CD4-positive, alpha-beta T cell treated with Interleukin-10 for 1 hour (primary cell): ENCODE measurements at places on chromosomes 1 and 21.

DNA sequence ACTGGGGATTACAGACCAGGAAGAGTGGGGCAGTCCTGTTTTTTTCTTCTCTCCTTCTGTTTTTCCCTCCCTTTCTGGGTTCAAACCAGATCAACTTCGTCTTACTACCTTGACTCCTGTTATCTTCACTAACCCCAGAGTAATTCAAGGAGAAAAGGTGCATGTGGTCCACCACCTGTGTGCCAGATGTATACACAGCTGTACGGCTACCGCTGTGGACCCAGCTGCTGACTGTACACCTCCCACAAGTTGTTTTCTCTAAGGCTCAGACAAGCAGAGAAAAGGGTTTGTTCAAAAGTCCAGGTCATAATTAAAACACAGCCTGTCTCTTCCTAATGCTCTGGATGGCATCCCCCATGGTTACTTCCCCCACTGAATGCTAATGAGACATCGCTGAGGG is 102.1 kb downstream of the LMX1A start:
- DNase-seq: no peak

DNA sequence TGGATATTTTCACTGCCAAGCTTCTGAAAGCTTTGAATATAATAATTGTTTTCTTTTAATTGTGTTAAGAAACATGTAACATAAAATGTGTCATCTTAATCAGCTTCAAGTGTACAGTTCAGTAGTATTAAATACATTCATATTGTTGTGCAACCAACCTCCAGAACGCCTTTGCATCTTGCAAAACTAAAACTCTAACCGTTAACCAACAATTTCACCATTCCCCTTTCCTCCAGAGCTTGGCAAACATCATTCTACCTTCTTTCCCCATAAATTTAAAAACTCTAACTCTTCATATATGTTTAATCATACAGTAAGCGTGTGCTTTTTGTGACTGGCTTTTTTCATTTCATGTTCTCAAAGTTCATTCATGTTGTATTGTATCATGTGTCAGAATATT is 2.1 kb downstream of the MNDA start:
- no peak for DNase-seq

- DNase-seq: no peak
Measured at GRCh38 chr1:31593136-31593665, 16.9 kb downstream of the TINAGL1 start.

DNA sequence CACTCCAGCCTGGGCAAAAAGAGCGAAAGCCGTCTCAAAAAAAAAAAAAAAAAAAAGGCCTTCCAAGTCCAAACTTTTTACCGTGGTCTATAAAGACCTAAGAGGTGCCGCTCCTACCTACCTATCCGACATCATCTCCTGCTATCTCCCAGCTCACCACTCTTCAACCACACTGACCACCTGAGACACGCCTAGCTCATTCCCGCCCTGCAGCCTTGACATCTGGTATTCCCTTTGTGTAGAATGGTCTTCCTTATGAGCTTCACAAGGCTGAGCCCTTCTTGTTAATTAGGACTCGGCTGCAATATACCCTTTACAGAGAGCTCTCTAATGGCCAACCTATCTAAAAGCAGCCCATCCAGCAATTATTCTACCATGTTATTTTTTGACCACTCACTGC is 680 bp downstream of the MAGOH start:
- peak; percentile 8 for DNase-seq

DNA sequence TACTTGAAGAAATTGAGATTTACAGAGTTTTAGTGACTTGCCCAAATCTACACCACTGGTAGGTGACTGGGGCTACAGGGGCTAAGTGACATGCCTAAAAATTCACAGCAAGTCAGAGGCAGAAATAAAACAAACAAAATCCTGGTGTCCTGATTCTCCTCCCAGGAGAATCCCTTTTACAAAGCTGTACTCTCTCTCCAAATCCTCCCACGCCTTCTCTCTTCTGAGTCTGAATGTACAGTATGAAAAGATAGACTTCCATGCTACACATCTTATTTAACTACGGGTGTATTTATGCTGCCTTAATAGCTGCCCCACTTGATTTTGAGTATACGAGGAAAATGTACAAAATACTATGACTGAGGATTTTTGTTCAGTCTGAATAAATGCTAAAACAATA is 65.4 kb downstream of the SGIP1 start:
- no peak for DNase-seq

DNA sequence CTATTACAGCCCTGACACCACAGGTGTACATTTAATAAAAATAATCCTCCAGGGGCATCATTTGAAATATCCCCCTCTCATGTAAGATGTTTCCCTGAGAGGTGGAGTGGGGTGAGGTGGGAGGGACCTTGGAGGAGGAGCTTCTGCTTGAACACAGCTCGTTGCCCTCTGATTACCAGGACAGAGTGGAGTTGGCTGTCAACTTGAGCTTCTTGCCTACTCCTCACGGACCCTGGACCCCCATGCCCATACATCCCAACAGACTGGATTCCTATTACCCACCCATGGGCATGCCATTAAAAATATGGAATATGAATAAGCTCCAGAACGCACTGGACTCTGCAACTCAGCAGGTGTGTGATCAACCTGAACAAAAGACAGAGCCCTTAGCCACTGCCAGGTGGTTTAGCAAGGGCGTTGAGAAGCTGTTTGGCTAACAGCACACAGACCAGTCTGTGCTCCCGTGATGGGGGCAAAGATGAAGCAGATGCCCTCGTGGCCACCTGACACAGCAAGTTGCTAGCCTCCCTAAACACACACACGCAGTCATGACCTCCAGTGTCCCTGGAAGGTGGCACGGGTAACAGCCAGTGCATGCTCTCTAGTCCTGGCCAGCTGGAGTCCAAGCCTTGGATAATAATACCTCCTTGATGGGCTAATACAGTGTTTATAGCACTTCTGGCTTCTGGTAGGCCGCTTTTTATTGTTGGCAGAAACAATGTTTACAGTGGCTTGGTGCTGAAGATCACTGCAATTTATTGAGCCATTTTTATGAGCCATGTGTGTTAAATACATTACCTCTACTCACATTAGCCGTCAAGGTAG is 155.0 kb downstream of the TOMM20 start:
- no peak for DNase-seq

GRCh38 chr1:21612057-21612456 is 57.1 kb downstream of the RAP1GAP start:
- DNase-seq: no peak

DNA sequence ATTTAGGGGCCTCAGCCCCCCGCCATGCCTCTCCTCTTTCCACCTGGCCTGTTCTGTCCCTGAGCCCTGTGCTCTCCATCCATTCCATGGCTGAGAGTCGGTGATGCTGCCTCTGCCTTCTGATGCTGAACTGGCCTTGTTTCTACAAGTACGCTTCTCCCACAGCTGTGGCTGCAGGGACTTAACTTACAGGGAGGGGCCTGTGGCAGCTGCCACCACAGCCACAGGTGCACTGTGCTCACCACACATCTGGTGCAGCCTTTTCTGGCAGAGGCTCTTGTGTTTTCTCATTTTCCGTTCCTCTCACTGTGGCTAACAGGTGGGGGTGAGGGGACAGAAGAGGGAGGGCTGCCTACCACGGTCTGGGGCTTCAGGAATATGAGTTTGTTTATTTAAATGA is 4.2 kb downstream of the FMO1 start:
- DNase-seq: no peak

DNA sequence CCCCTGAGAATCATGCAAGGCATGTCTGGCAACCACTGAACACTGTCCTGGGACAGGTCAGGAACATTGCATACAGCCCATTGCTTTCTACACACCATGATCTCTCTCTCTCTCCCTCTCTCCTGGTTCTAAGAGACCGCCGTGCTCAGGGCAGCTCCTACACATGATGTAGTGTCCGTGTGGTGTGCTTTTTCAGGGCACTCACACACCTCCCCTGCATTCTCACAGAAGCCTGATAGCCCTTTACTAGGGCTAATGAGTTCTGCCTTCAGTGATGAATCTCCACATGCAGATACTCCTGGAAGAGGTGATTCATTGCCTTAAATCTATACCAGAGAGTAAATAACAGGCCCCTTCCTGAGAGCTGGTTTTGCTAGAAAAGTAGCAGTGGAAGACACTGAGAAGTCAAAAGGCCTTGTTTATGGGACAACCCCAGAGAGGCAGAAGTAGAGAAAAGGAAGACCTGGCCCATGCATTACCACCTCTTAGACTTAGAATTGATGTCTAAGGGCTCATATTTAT is 7.2 kb upstream of the OLFML2B start:
- no peak for DNase-seq

DNA sequence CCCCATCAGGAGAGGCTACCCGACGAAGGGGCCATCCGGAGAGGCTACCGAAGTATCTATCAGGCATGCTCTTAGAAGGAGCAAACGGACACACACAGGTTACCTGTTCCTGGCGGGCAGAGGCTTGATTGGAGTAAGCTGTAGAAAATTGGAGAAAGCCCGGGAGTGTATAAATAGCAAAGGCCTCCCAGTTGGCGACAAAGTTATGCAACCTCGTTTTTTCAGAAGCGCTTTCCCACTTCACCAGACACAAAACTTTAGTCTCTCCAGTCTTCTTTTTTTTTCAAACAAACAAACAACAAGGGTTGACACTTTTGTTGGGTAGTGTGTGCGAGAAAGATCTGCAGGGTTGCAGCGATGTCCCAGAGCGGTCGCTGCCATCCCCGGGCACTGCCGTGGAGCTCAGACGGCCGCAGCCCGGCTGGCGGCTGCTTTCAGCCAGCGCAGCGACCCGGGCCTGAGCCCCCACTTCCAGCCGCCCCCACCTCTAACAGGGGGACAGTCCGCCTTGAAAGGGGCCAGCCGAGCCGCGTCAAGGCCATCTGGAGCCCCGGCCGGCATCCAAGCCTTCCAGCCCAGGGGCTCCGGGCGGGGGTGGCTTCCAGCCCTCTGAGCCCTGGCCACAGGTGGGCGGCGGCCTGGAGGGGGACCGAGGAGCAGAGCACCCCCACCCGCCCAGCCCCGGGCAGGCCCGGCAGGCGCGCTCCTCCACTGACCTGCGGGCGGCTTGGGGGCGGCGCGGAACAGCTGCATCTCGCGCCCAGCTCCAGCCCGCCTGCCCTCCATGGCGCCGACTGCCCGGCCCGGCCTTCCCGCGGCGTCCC is 616 bp downstream of the MCOLN3 start:
- DNase-seq: peak; percentile 1

GRCh38 chr1:239886266-239886665 is 205.4 kb upstream of the FMN2 start:
- DNase-seq: no peak

DNA sequence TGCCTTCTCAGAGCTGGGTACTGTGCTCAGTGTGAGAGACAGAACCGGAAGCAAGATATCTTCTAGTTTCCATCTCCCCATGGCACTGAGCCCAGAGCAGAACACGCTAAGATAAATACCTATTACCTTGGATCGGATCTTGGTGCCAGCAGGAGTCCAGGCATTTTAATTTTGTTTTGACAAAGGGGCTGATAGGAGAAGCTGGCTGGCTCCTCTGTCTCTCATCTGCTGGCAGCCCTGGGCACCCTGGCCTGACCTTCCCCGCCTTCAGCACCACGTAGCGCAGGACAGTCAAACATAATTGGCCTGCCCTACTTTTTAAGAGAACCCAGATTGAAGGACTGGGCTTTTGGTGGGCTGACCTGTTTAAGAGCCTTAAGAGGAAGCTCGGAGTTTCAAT is 160.7 kb upstream of the KLHDC7A start:
- no peak for DNase-seq

- no peak for DNase-seq
Measured at GRCh38 chr1:179817056-179817455, 60.5 kb downstream of the TOR1AIP2 start.

- DNase-seq: no peak
Measured at GRCh38 chr1:201655243-201655642, 116.3 kb downstream of the NAV1 start.

GRCh38 chr1:45037456-45037855 is 25.4 kb downstream of the UROD start:
- DNase-seq: no peak

DNA sequence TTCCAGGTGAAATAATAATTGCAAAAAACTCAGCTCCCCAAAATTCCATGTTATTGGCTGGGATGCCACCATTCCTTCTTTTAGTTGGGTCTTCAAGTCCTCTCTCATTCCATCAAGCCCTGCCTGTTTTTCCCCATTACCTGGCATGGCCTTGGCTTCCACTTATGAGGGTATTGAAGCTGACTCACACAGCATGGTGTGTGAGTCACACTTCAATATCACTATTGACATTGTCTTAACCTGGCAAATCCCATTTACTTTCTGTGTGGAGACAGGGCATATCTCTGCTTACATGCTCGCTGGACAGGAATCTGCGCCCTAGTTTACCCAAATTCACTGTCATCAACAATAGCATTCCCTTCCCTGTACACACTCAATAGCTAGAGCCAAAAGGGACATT is 1806.8 kb downstream of the BRINP3 start:
- DNase-seq: no peak

GRCh38 chr21:34916446-34916845 is 132.7 kb downstream of the RUNX1 start:
- DNase-seq: no peak

- no peak for DNase-seq
Measured at GRCh38 chr1:24468685-24469316, 33.8 kb upstream of the RCAN3 start.

- DNase-seq: no peak
Measured at GRCh38 chr1:160227034-160227433, 21.9 kb downstream of the PEA15 start.

GRCh38 chr21:16865632-16866031 is 647.2 kb upstream of the CXADR start:
- DNase-seq: no peak

- DNase-seq: no peak
Measured at GRCh38 chr1:211501711-211502400, 9.9 kb upstream of the RD3 start.

GRCh38 chr1:82329226-82329625 is 528.5 kb downstream of the ADGRL2 start:
- DNase-seq: no peak

DNA sequence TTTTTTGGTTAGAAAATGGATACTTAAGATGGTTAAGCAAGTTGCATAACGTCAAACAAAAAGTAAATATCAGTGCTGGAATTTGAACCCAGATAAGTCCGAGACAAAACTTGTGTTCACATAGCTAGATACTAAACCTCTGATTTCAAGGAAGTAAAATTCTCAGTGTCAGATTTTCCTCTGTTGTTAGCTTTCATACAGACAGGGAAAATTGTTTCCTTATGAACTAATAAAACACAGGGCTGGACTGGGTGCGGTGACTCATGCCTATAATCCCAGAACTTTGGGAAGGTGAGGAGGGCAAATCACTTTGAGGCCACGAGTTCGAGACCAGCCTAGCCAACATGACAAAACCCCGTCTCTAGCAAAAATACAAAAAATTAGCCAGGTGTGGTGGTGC is 51.3 kb downstream of the PCNX2 start:
- DNase-seq: no peak

GRCh38 chr1:58390091-58390490 is 156.4 kb downstream of the OMA1 start:
- no peak for DNase-seq

DNA sequence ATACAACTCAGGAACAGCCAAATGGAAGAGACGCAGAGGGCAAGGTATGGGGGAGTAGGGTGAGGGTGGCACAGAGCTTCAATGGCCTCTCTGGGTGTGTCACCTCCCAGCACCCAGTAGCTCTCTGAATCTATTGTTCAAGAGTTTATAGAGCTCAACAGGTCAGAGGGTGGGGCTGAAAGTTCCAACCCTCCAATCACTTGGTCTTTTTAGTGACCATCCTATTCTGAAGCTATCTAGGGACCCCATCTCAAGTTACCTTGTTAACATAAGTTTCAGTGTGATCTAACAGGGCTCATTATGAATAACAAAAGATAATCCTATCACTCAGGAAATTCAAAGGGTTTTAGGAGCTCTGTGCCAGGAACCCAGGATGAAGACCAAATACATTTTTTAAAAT is 31.2 kb upstream of the ZNF697 start:
- DNase-seq: no peak
